Stimulated activated naive CD4-positive, alpha-beta T cell (primary cell): ENCODE measurements at places on chromosomes 7 and 10.

DNA sequence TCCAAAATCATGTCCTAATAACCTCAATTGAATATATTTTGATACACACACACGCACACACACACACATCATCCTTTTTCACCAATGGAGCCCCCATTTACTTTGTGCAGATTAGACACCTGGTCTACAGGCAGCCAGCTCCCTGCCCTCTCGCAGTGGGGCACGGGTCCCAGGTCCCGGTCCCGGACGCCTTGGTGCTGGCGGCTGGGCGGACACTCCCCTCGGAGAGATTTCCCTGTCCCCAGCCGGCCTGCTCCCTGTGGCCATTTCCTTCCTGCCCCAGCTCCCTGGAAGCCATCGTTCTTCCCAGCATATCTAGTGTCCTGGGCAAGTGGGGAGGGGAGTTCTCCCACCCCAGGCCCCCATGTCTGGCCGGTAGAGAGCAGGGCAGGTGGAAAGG lies 14.6 kb downstream of the DPY19L1 start:
- DNase-seq, result no peak

DNA sequence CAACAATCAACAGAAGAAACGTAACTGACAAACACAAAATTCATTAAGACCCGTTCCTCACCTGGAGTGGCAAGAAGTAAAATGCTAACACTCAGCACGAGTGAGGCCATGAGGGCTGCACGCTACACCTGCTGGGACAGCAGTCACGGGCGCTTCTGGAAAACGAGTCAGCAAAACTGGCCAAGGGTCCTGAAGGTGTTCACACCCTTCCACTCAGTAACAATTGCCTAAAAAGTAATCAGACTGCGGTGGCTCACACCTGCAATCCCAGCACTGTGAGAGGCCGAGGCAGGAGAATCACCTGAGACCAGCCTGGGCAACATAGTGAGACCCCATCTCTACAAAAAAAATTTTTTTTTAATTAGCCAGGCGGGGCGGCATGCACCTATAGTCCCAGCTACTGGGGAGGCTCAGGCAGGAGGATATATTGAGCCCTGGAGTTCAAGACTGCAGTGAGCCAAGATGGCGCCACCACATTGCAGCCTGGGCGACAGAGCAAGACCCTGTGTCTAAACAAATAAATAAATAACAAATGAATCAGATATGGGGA lies 199.1 kb downstream of the MAD1L1 start:
- no peak for DNase-seq

- DNase-seq, result no peak
Measured at GRCh38 chr7:22582863-22583622, 83.1 kb upstream of the STEAP1B start.

DNA sequence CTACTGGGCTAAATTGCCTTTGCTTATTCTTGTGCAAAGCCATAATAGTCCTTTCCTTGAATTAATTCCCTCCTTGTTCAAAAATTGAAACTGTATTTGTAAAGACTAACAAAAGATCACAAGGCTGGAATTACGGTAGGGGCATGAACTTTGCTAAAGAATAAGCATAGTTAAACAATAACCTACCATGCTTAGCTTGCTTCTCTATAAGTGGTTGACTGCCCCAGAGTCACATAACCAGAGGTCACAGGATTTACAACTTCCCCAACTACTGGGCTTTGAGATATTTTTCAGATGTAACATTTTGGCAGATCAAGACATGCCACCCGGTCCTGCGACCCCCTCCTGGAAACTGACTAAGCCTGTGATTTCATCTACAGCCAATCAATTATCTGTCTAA lies 181.4 kb downstream of the GPAM start:
- DNase-seq, result no peak

DNA sequence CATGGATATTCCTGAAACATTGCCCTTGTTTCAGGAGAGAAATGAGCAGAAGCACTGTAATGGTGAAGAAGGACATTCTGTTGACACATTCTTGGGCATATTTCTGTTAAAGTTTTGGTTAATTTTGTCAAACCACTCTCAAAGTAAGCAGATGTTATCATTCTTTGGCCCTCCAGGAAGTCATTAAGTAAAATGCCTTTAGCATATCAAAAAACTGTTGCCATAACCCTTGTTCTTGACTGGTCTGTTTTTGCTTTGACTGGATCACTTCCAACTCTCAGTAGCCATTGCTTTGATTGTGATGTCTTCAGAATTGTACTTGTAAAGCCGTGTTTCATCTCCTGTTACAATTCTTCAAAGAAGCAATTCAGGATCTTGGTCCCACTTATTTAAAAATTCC lies 404.3 kb upstream of the LRRTM3 start:
- no peak for DNase-seq

GRCh38 chr10:36943544-36943943 lies 181.9 kb upstream of the ANKRD30A start:
- DNase-seq, result no peak

DNA sequence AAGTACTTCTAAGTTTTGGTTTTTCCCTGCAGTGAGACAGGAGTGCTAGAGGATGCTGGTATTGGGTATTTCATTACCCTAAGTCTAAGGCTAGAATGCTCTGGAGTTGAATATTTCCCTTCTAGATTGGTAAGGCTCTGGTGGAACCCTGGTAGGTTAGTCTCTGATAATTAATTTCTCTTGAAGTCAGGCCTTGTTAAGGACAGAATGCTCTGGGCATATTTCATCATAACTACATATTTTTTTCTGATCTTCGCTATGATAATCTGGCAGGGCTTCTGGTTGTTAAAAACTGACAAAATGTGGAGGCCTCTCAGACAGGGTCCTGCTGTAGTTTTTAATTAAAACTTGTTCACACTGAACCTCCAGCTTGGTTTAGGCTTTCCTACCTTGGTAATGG lies 83.8 kb downstream of the CDK13 start:
- no peak for DNase-seq

GRCh38 chr10:74651565-74651964 lies 174.8 kb upstream of the KAT6B start:
- DNase-seq, result no peak

- DNase-seq, result no peak
Measured at GRCh38 chr7:124208173-124208572, 175.3 kb upstream of the TMEM229A start.

- no peak for DNase-seq
Measured at GRCh38 chr10:70403483-70404035, 386 bp upstream of the EIF4EBP2 start.

DNA sequence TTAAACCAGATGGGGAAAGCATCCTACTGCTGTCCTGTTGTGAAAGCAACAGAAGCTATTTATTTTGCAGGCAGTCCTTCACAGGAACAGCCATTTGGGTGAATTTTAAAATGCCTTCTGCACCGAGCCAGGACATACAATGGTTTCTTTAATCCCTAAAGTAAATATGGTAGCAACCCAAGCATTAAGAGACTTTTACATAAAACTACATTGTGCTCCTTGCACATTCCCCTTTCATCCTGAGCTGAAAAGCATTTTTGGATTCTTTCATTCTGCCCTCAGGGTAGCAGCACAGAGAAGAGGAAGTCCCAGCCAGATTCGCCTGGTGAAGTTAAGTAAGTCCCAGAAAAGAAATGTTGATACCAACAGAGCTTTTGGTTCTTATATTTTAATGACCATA lies 84.0 kb upstream of the FAM3C start:
- DNase-seq, result no peak

- no peak for DNase-seq
Measured at GRCh38 chr10:110980807-110981206, 61.4 kb downstream of the SHOC2 start.

DNA sequence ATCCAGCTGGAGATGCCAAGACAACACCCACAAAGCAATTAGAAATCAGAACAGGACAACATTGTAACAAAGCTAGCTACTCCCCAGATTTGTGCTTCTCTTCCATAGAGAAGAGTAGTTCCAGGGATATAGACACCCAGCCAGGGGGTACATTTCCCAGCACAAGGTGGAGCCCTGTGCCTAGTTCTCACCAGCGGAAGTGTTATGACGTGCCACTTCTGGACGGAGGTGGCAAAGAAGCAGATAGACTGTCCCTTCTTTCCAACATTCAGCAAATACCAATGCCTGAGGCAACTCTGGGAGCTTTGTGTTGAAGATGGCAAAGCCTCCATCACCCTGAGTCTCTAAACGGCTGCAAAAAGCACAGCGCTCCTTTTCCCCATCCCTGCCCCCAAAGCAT lies 23.4 kb upstream of the GSAP start:
- no peak for DNase-seq

DNA sequence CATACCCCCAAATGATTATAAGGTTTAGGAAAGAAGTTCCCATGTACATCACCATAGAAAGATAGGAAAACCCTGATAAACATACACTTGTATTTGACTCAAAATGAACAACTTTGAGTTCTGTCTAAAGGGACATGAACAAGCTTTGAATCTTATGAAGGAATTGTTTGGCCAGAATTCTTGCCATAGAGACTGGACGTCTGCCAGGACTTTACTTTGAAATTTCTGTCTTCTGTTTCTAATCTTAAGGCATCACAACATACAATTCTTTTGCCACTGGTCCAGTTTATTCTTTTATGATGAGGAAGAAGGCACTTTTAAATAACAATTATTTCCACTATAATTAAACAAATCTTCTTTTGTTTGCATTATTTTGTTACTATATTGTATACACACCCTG lies 26.2 kb upstream of the CYP26C1 start:
- DNase-seq, result no peak

DNA sequence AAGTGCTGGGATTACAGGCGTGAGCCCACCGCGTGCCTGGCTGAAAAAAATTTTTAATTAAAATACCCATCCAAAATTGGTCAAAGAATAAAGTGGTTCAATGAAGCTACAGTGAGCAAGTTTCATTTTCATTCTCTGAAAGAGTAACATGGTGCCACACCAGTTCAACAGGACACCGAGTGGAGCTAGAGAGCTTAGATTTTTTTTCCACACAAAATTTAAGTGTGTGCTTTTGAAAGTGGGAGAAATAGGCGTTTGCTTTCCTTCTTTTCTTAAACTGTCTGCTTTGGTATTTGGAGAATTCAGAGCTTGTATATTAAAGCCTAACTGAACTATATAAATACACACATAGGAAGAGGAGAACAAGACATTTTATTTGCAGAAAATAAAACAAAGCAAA lies 43.4 kb downstream of the BPGM start:
- DNase-seq, result no peak

GRCh38 chr7:141700848-141701371 lies 1.1 kb downstream of the DENND11 start:
- peak; percentile 23 for DNase-seq

GRCh38 chr7:51274955-51275354 lies 41.7 kb downstream of the COBL start:
- DNase-seq, result no peak

- no peak for DNase-seq
Measured at GRCh38 chr7:47714669-47715607, 133.0 kb upstream of the TNS3 start.

DNA sequence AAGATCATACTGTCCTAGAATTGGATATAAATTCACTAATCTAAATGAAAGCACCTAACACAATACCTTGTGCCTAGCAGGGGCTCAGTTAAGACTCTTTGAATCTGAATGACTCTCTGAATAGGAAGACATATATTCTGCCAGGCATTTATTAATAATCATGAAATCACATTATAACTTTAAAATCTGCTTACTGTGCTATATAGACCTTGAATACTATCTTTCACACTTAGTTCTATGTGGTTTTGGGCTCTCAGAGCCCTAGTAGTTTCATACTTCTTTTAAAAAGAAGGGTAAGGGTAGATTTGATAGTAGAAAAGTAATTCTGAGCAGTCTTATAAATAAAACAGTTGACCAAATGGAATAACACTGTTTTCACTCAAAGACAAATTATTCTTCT lies 10.2 kb downstream of the UBN2 start:
- no peak for DNase-seq

GRCh38 chr10:102738692-102739121 lies 5.0 kb upstream of the WBP1L start:
- no peak for DNase-seq

GRCh38 chr10:80518143-80518806 lies 19.4 kb upstream of the SH2D4B start:
- DNase-seq, result no peak

- DNase-seq, result no peak
Measured at GRCh38 chr7:71334541-71334940, 202.6 kb downstream of the GALNT17 start.

- DNase-seq, result no peak
Measured at GRCh38 chr7:50988465-50988864, 205.8 kb upstream of the GRB10 start.

GRCh38 chr10:118173296-118173695 lies 126.6 kb upstream of the RAB11FIP2 start:
- no peak for DNase-seq

GRCh38 chr7:3234851-3235250 lies 66.2 kb upstream of the SDK1 start:
- DNase-seq, result no peak

- no peak for DNase-seq
Measured at GRCh38 chr7:754531-755412, 27.7 kb upstream of the PRKAR1B start.

DNA sequence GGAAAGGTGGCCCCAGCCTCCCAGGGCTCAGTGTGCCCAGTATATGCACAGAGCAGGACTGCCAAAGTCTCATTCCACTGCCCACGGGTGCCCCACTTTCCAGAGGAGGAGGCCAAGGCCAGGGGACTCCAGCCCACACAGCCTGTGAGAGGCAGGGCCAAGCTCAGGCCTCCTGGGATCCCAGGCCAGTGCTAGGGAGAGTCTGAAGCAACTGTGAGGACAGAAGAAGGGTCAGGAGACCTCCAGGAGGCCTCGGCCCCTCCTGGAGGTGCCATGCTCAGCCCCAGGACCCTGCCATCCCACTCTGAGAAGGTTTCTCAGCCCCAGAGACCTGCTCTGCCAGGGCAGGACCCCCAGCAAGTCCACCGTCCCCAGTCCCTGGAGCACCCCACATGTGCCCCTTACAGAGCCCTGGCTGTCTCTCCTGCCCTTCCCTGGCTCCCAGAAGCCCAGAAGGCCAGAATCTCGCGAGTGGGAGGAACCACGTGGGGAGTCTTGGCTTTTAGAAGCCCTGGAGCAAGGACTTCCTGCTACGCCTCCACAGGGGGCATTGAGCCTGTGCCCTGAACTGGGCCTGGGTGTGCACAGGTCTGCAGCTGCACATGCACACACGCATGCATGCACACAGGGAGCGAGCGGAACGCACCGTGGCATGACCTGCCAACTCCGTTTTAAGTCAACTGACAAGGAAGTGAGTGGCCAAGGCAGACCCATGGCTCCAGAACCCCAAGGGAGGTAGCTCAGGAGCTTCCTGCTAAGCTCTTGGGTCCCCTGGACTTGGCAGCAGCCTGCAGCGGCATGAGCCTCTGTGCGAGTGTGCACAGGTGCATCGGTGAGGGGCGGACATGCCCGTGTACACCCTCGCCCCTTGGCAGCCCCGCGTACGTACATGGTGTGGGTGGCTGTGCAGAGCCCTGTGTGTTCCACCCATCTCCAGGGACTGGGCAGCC lies 33.6 kb downstream of the ZCCHC24 start:
- no peak for DNase-seq

- no peak for DNase-seq
Measured at GRCh38 chr10:67783606-67784294, 54.2 kb downstream of the DNAJC12 start.

GRCh38 chr7:47651355-47652317 lies 69.7 kb upstream of the TNS3 start:
- DNase-seq, result no peak
